ENCODE measurements at places on chromosomes 6 and 20.
A peak's percentile ranks its signal among the peaks of the same experiment; 100 is the strongest.

GRCh38 chr6:122286512-122286911, 112.9 kb upstream of the HSF2 start:
- DNase-seq, result no peak

GRCh38 chr6:125310994-125311649, 9.4 kb upstream of the HDDC2 start:
- DNase-seq, result peak; percentile 62

- DNase-seq, result no peak
These were observed 159.5 kb upstream of the PTPN1 start for GRCh38 chr20:50350510-50351249.

DNA sequence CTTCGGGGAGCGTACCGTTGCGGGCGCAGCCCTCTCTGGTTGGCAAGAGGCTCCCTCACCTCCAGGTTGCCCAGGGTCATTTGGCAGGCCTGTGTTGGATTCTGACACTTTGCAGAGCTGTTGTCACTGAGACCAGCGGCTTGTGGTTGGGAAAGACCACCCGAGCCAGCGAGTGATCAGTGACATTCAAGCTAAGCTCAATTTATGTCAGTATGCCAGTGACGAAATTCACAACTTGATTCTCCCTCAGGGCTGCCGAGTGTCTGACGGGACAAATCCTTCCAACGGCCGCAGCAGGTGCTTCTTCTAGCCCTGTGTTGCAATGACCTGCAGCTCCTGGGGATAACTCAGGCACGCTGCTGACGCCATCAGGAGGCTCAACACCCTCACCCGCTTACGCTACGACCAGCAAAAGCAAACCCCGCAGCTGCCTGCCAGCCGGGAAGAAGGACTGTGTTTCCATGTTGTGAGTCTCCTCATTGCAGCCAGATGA, 16.9 kb upstream of the SLC22A2 start:
- no peak for DNase-seq

DNA sequence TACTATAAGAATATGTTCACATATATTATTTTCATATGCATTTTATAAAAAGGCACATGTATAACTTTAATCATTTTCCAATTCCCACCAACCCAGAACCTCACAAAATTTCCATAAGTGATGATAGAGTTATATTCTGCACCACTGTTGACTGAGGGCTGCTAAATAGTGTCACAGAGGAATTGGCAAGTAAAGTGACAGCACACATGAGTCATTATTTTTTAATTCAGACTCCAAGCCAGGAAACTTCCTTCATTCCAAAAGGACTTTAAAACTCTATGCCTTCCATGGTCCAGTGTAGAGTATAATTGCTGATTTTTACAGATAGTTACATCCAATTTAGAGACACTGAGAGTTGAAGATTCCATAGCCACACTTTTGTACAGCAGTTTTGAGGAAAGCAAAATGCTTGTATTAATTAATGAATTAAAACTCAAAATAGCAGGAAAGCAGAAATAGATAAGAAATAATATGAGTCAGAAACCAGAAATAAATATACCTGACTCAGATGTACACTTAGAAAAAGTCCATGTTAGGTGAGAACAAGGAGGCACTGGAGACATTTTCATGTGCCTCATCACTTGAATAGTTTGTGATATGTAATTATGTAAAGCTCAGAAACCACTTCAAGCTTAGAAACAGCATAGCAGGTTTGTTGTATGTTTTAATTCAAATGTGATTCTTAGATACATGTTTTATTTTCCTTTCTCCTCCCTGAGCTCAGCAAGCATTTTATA, 425.2 kb upstream of the OPRM1 start:
- DNase-seq, result no peak

- DNase-seq, result no peak
These were observed 3.4 kb upstream of the TUBB2B start for GRCh38 chr6:3230900-3231246.

- no peak for DNase-seq
These were observed 228.4 kb upstream of the CDH4 start for GRCh38 chr20:61023612-61024011.

- DNase-seq, result no peak
These were observed 642.2 kb downstream of the EYS start for GRCh38 chr6:65064844-65065243.

DNA sequence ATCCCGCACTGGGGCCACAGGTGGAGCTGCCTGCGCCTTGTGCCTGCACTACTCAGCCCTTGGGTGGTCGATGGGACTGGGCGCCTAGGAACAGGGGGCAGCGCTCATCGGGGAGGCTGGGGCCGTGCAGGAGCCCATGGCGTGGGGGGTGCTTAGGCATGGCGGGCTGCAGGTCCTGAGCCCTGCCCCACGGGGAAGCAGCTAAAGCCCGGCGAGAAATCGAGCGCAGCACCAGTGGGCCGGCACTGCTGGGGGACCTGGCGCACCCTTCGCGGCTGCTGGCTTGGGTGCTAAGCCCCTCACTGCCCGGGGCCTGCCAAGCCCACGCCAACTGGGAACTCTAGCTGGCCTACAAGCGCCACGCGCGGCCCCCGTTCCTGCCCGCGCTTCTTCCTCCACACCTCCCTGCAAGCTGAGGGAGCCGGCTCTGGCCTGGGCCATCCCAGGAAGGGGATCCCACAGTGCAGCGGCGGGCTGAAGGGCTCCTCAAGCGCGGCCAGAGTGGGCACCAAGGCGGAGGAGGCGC, 5.8 kb downstream of the HIVEP1 start:
- no peak for DNase-seq

- DNase-seq, result no peak
These were observed 619 bp downstream of the DAAM2 start for GRCh38 chr6:39792540-39793450.

DNA sequence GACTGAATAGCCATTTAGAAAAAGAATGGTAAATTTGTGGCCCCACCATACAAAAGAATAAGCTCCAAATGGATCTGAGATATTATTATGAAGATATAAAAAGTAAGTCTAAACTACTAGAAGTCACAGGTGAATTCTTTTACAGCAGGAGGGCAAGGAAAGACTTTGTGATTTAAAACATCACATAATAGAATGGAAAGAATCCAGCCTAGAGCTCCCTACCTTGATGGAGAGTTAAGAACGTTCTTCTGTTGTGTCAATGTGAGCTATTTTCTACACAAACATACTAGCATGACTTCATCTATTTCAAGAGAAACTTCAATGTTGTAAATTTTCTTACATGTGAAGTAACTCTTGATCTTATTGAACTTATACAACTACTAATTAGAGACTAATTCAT, 100.0 kb upstream of the NRSN1 start:
- no peak for DNase-seq

GRCh38 chr20:41462372-41463161, 95.9 kb upstream of the EMILIN3 start:
- DNase-seq, result no peak

DNA sequence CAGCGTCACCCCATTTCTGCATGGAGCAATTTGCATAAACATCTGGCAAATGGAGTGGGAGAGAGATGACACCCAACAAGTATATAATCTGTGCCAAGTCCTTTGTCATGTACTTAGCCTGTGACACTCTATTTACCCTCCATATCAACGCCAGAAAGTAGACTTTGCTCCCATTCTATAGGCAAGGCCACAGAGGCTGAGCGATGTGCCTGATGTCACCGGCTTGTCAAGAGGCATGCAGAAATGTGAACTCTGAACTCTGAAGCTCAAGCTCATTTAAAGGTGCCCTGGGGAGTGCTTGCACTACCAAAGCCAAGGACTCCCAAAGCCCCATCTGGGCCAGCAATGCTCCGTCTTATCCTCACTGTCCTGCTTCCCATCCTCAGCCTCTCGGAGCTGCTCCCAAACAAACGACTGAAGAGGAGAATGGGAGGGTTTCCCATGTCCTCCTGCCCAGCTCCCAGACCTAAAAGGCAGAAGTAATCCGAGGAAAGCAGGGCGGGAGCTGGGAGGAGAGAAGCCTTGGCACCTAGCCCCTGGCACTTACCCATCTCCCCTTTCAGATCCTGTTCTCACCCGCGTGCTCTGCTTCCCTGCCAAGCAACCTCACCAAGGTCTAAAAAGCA, 9.2 kb downstream of the CPNE5 start:
- no peak for DNase-seq

GRCh38 chr6:27575594-27576361, 102.9 kb upstream of the ZNF184 start:
- DNase-seq, result peak; percentile 67

DNA sequence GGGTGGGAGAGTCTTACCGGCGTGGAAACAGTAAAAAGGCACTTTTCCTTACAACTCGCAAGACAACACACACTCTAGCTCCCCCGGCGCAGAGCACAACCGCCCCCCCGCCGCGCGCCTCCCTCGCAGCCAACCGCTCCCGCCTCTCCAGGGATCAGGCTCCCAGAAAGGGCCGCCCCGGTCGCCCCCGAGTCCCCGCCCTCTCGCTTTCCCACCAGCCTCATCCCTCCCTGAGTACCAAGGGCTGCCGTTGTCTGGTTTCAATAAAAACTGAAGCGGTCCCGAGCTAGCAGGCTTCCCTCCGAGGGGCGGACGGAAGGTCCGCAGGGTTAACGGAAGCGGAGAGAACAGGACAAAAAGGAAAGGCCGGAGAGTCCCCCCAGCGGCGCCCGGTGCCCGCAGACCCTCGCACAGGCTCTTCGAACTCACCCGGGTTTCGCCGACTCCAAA, 804 bp downstream of the ELOVL5 start:
- DNase-seq, result peak; percentile 88

Measured in NB4 (cell line).